ENCODE measurements at places on chromosomes 1 and 21.
A peak's percentile ranks its signal among the peaks of the same experiment; 100 is the strongest.

GRCh38 chr1:20194757-20195461 lies 8.6 kb upstream of the PLA2G2C start:
- DNase-seq: peak; percentile 64

DNA sequence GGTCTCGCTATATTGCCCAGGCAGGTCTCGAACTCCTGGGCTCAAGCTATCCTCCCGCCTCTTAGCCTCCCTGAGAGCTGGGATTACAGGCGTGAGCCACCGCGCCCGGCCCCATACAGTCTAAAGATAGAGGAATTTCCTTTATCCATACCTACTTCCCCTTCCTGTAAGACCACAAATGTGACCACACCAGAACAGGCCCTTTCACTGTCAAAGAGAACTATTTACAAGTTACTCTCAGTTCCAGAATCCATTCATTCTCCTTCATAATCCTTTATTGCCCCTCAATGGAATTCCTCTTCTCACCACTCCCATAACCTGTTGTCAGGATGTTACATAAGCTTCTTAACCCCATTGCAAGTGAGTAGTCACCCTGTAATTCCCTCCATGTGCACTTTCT lies 26.3 kb upstream of the SLC5A9 start:
- DNase-seq: no peak

DNA sequence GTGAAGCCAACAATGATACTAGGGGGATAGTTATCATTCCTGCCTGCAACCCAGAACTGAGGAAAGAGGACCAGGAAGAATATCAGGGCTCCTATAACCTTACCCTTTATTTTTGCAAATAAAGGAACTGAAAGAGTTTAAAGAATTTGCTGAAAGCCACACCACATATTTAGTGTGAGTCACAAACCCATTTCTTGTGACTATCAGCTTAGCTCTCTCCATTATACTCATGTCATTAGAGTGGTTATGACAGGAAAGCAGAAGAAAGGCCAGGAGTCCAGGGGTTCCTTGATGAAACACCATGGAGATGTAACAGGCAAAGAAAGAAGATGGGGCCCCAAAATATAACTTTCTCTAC lies 141.1 kb upstream of the SAMSN1 start:
- peak; percentile 5 for DNase-seq

- no peak for DNase-seq
Observed at GRCh38 chr1:114216431-114217173, 62.9 kb upstream of the SYT6 start.

- DNase-seq: no peak
Observed at GRCh38 chr1:245279346-245279745, 124.6 kb downstream of the KIF26B start.

GRCh38 chr1:15402809-15403450 lies 6.8 kb upstream of the EFHD2 start:
- DNase-seq: no peak

GRCh38 chr1:173903827-173904531 lies 13.1 kb downstream of the SERPINC1 start:
- no peak for DNase-seq

DNA sequence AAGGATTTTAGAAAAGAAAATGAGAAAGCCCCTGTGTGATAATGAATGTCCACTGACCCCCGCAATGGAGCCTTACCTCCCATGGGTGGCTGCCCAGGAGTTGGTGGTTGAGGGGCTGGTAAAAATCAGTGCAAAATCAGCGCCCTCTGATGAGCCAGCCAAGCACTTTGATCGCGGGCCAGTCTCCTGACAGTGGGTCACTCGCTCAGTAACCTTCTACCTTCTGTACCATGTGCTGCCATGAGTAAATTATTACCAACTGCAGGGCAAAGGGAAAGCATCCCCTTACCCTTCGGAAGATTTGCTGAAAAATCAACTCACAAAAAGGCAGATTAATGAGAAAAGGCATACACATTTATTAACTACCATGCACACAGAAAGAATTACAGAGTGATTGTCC lies 58.8 kb downstream of the KCNK1 start:
- DNase-seq: no peak

DNA sequence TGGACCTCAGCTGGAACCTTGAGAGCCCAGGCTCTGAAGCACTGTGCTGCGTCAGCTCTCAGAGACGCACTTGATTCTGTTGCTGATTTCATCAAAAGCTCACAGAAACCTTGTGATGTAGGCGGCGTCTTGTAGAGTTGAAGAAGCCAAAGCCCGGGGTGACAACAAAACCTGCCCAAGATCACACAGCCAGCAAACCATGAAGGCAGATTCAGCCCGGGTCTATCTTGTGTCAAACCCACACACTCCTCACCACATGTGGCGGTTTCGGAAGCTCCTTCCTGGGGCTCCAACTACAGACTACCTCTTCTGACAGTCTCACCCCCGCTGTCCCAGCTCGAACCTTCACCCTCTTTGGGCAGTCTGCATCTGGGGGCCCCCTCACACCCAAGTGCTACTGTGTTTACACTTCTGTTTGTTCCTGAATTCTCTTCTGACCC lies 50.4 kb downstream of the TENT5C start:
- DNase-seq: peak; percentile 86

GRCh38 chr1:243642936-243643335 lies 207.1 kb downstream of the AKT3 start:
- DNase-seq: no peak

DNA sequence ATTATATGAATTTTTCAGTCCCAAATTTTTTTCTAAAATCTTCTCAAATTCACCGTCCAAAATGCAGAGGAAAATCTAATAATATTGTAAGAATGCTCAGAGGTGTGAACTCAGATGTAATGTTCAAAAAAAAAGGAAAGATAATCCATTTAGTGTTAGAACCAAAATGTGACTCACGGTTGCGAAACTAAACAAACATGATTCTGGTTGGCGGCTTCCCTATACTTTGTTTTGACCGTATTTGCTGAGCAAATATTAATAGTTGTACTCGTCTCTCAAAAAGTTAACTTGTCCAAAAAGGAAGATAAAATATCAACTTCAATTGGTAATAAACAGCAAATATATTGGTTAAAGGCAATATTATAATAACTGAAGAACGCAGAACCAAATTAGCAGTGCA lies 34.4 kb downstream of the ZSWIM5 start:
- DNase-seq: no peak

DNA sequence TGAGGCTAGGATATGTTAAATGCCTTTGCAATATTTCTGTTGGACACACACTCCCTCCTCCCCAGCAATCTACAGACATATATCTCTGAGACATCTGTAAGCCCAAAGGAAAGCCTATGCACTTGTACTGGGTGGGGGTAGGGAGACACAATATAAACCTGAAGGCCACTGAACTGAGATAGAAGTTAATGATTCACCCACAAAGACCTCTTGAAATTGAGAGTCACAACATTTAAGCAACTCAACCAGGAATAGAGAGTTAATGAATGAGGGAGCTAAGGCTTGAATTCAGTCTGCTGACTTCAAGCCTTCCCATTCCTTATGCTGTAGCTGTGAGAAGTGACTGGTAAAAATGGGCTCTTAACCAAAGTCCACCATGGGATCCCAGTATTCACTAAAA lies 5.0 kb downstream of the OR10J1 start:
- DNase-seq: no peak

DNA sequence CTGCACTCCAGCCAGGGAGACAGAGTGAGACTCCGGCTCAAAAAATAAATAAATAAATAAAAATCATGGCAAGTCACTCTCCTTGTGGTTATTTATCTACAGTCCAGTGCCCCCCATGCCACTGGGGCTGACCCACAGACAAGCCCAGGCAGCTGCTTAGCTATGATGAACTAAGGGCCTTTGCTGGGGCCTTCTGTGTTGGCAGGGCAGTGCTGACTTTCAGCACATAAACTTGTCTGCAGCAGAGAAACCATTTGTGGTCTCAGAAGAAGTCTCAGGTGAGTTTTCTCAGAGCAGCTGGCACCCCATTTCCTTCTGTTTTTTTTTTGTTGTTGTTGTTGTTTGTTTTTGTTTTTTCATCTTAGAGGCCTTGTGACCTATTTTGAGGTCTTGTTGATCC lies 20.9 kb upstream of the CFHR4 start:
- DNase-seq: no peak

DNA sequence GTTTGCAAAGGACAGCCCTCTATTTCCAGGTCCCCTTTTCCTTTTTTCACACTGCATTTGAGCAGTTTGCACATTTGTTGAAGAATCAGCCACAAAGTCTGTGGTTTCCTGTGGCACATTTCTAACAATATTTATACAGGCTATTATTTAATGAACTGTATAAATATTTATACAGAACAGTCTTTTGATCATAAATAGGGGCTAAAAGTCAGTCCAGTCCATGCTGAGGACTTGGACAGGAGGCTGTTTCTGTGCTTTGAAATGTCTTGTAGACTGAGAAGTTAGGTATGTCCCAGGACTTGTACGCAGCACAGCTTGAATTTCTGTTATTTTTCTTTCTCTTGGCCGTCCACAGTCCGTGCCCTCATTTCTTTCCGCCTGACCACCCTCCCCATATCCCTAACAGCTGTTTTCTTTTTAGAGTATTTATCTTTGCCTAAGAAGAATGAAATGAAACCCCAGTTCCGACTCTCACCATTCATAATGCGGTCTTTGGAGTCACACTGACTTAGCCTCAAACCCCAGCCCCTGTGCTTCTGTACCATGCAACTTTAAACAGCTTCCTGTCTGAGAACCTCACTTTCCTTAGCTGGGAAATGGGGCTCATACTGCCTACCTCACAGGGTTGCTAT lies 19.7 kb downstream of the FGGY start:
- DNase-seq: peak; percentile 27
